ENCODE measurements at places on chromosomes 2 and 18.

DNA sequence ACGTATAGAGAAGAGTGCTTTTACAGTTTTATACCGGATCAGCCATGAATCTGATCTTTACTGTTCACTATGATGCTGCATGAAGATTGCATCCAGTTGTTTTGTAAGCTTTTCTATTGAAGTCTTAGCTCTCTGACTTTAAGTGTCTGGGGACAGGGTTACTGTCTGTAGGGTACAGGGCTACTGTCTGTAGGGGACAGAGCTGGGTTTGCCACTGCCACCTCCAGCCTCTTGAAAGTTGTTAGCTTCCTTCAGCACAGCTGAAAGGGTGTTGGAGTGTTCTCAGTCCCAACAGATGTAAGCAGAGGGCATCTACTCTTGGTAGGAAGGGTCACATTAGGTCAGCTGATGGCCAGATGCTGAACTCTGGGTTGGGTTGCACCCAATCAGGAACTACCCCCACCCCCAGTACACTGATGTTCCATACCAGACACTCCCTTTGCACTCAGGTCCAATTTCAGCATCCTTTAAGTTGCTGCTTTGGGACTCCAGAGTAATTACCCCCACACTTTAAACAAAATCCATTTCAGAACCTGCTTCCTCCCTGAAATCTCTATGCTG is 58.0 kb downstream of the MYL12B start:
- DNase-seq = no peak

DNA sequence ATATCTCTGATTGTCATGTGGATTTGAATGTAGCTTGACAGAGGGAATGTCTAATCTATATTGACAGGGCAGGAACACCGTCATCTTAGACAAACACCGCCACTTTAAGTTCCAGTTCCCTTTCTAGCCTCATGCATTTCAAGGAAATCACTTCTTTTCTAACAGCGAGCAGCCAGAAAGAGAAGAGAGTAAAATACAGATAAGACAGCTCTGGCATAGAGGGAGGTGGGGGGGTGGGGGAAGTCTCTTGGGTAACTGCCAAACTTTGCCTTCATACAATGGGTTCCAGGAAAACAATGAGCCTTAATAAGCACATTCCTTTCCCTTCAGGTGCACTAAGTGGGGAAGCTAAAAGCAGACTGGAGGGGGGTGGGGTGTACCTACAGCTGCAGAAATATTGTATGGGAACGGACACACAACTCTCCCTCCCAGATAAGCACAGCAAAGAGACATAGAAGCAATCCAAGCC is 37.2 kb downstream of the CASP10 start:
- DNase-seq = no peak

- no peak for DNase-seq
These were observed 65.2 kb upstream of the ST8SIA5 start for GRCh38 chr18:46821856-46822711.

GRCh38 chr2:58215429-58215828 is 25.7 kb downstream of the FANCL start:
- no peak for DNase-seq

GRCh38 chr2:54840559-54841468 is 117.4 kb downstream of the EML6 start:
- DNase-seq = no peak

DNA sequence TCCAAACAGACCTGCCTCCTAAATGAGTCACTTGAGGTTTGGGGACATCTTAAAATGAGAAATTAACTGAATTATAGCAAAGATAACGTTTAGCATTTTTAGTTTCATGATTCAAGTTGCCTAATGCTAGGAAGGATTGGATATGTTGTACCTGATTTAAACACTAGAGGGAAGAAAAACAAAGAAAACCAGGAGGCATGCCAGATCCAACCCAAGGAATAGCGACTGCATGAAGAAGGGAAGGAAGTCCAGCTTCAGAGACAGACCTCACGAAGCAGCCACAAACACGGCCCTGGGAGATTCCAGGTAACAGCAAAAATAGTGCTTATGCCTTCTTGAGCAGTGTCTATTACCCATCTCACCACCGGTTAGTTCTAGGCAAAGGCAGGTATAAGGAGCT is 499.9 kb upstream of the SPHKAP start:
- DNase-seq = no peak

GRCh38 chr2:241064802-241065354 is 37.2 kb downstream of the MTERF4 start:
- no peak for DNase-seq

- DNase-seq = no peak
These were observed 96.9 kb downstream of the OSBPL1A start for GRCh38 chr18:24300703-24301102.

DNA sequence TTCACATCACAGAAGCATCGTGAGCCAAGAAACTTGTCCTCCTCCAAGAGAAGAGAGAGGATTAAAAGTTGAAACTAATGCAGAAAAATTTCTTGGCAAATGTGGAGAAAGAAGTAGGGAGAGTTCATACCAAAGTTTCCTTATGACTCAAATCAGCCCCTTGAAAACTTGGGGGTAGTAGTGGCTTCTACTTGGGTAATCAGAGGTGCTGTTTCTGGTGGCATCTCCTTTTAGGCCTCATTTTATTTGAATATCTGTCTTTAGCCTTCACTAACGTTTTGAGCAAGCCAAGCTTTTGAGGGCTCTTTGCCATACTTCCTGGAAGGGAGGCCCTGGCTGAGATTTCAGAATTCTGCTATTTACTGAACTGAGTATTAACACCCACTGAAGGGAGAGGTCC is 515.3 kb upstream of the MEX3C start:
- DNase-seq = no peak

GRCh38 chr18:10928772-10929373 is 220.5 kb downstream of the PIEZO2 start:
- DNase-seq = no peak

DNA sequence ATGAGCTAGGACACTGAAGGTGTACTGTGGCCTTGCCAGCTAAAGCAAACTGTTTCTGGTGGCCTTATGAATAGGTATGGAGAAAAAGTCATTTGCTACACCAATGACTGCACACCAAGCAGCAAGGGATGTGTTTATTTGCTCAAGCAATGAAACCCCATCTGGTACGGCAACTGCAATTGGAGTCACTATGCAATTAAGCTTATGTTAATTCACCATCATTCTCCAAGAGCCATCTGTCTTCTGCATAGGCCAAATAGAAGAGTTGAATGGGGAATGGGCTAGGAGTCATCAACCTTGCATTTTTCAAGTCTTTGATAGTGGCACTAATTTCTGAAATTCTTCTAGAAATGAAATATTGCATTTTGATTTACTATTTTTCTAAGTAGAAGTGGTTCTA is 372.0 kb downstream of the KCNJ3 start:
- no peak for DNase-seq

DNA sequence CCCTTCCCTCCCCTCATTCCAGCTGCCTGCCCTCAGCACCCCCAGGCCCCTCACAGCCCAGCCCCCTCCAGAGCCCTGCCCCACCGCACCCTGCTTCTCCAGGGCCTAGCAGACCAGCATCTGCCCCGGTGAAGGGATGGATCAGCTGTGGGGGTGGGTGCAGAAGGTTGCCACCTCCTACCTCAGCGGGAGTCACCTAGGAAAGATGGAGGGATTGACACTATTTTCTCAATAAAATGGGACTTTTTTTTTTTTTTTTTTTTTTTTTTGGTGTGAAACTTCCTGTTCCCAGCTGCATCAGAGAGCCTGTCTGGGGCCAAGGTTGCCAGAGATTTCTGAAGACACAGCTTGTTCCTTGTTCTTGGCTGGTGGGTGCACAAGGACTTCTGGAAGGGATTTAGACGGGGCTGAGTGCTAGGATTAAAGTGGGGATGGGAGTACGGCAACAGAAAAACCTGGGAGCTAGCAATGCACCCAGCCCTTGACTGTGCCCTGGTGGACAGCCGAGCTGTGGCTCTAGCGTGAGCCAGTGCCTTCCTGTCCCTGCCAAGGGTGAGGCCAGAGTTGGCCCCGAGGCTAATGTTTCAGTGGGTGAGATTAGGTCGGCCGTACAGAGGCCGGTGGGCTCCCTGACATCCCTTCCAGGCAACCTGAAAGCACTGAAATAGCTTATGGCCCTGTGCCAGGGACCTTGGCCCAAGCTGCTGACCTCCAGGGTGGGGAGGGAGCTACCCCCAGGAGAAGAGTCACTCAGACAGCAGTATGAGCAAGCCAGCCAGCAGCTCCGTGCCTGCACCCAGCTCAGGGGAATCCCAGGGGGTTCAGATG is 4.6 kb downstream of the B3GNT7 start:
- DNase-seq = no peak

GRCh38 chr2:83340424-83340823 is 1118.7 kb downstream of the SUCLG1 start:
- no peak for DNase-seq

DNA sequence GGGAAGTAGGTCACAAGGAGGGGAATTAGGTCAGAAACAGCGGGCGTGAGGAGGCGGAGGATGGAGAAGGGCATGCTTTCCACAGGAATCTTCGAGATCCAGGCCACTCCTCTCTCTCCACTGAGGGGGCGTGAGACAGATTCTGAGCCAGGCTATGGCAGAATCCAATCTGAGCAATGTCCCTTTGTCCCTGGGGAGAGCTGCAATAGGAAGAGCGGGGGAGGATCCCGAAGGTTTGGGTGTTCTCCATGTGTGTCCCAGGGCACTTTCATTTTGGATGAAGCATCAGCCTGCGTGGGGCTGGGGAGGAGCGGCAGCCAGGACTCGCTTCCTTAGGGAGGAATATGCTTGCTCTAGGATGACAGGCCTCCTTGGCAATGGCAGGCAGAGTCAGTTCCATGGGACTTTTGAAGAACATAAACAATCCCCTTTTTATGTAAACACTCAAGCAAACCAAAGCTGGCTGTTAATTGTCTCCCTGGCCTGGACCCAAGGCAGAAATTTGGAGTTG is 84.0 kb downstream of the LIPG start:
- DNase-seq = no peak

- no peak for DNase-seq
These were observed 109.9 kb upstream of the DTNA start for GRCh38 chr18:34600158-34600557.

DNA sequence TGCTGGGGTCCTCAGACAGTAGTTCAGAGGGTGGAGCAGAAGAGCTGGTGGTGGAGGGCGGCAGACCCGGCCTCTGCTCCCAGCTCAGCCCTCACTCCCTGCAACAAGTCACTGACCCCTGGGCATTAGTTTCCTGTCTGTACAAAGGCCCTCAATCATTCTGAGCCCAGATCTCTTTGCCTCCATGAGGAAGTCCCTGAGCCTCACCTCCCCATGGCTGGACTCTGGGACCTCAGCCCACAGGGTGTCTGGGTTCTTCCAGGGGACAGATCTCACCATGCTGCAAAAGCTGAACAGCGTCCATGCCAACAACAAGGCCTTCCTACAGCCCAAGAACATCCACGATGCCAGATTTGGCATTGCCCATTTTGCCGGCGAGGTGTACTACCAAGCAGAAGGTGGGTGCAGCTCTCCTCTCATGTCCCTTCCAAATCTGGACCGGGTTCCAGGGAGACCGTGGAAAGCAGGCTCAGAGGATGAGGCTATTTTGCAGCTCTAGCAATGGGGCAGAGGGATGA is 49.1 kb downstream of the MYO7B start:
- DNase-seq = no peak
